Smooth muscle cell of the pulmonary artery (primary cell): ENCODE measurements at places on chromosomes 2 and 18. TPM values are rescaled to one million over a fixed set of nuclear protein-coding genes. Genes with fewer than 3 reads are reported as not detected.

Gene MAL
- total RNA-seq, result not detected in 2 replicates

Gene SCG2
- total RNA-seq, result 5.1 and 37.2 TPM in 2 replicates

Gene TUBB8B
- total RNA-seq, result not detected in 2 replicates

Gene SPR
- total RNA-seq, result 17.9 and 27.4 TPM in 2 replicates

Gene TRPM8
- total RNA-seq, result 0.20 and 0.23 TPM in 2 replicates

Gene BCL2
- total RNA-seq, result 0.92 and 3.1 TPM in 2 replicates

Gene MARS2
- 2.5 and 5.4 TPM in 2 replicates for total RNA-seq

Gene STPG4
- 0.07 and 0.20 TPM in 2 replicates for total RNA-seq

Gene HS6ST1
- 15.4 and 29.5 TPM in 2 replicates for total RNA-seq
